ENCODE measurements at places on chromosomes 3 and 15.
A peak's percentile ranks its signal among the peaks of the same experiment; 100 is the strongest.

DNA sequence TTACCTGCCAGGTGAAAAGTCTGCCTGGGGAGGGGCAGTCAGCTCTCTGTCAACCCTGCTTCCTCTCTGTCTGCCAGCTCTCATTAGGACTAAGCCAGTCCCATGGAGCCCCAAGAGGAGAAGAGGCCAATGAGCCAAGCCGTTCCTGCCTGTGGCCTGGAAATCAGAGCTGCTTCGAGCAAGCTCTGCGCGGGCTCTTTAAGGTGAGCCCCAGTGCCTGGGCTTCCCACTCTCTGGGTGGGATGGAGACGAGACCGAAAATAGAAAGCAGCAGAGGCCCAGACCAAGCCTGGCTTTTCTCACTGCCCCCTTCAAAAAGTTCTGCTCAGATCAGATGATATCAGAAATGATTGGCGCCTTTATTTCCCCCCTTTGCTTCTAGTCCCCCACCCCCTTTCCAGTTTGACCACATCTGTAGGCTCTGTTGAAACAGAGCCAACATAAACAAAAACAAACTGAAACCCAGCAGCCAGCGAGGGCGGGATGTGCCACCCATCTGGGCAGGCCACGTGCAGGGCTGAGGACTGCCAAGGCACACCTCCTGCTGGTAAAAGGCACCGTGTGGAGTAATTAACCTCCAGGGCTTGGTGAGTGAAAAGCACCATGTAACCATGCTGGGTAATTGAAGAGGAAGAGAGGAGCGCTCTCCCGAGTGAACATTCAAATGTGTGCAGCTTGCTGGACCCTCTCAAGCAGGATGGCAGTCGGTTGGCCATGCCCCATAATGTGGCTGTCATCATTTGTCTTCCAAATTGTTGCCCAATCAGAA, 471.0 kb upstream of the PROK2 start:
- no peak for ATAC-seq

DNA sequence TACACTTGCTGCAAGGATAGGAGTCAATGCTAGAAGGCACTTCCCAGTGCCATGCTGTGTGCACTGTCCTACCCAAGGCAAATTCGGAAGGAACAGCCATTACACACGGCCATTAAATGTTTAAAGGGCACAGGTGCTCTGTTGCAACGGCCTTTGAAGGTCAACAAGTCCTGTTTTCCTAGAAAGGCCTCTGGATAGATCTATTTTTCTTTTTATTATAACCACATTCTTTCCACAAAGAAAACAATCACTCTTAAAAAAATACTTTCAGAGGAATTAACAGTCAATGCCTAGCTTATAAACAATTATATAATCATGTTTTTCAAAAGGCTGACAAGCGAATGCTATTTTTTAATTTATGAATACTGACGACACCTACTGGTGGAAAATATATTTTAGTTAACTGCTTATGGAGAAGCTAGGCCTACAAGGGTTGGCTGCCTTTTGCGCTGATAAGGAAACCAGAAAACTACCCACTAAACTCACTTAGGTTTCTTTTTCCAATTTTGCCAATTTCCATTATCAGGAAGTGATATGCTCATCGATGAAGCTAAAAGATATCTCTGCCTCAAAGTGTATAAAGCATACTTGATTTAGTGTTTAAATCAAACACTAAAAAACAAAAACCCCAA, 2.4 kb downstream of the ARHGEF3 start:
- ATAC-seq: no peak

DNA sequence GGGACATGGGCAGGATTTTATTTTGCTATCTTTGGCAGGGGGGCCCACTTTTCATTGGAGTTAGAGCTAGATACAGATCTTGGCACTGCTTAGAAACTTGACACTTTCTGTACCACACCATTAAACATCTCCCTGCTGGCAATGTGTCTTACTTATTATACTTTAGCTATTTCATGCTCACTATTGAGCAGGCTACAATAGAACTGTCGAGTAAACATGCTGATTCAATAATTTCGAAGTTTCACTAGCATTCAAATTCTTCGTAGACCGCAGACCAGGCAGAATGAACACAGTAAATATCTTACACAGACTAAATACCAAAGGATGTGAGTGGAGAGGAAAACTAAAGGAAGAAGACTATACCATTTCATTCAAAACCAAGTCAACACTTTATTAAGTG, 180.8 kb downstream of the UNC13C start:
- ATAC-seq: no peak

- no peak for ATAC-seq
Measured at GRCh38 chr3:126270145-126270811, 86.9 kb downstream of the KLF15 start.

DNA sequence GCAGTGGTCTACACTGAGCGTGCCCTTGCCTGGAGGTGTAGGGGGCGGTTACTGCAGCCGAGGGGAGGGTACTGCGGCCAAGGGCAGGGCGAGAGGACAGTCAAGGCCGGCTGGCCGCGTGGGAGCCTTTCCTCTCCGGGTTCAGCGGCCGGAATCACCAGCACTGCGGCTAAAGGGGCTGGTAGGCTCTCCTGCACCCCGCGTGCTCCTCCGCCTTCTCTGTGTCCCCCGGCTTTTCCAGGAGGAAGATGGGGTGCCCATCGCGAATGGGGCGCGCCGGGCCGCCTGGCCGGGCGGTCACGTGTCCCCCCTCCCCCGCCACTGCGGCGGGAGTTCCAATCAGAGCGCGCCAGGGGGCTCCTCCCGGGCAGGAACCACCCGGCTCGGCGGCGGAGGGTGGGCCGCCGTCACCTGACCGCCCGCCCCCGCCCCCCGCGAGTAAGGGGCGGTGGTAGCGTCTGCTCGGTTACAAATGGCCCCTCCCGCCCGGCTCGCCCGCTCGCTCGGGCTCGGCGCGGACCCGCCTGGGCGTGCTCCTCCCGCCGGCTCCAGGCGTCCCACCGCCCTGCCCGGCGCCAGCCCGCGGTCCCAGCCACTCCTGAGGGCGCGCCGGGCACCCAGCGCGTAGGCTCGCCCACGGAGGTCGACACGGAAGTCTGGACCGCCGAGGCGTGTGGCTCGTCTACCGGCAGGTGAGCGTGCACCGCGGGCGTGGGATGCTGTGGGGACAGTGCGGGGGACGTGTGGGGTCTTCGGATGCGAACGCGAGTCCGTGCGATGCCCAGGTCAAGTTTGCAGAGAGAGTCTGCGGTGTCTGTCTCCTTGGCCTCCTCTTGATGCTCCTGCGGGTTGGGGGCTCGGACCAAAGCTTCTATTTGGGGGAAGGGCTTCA, 242.6 kb upstream of the TOPAZ1 start:
- ATAC-seq: no peak

DNA sequence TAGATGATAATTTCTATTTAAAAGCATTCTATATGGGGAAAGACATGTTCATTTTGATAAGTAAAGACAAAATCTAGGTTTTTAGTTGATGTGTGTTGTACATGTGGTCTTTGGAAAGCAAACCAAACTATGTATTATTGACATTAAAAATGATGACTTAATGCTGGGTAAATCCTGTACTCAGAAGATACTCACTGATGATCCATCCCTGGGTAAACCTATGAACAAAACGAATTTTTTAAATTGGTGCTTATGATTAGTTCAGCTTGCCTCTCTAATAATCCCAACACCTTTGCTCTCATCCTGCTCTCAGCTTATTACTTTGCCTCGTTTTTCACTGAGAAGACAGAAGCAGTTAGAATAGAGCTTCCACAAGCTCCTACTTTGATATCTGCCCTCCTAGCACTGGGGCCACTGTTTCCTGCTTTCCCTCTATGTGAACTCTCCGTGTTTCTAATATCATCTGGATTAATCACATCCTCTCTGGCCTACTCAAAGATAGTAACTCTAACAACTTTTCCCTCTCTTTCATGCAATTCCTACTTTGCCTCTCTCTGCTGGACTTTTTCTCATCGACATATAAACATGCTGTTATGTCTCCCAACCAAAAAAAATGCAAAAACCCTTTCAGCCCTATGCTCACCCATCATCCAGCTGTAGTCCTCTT, 29.3 kb downstream of the RARRES1 start:
- no peak for ATAC-seq

- ATAC-seq: no peak
Measured at GRCh38 chr3:48855681-48856447, 8.2 kb upstream of the PRKAR2A start.

DNA sequence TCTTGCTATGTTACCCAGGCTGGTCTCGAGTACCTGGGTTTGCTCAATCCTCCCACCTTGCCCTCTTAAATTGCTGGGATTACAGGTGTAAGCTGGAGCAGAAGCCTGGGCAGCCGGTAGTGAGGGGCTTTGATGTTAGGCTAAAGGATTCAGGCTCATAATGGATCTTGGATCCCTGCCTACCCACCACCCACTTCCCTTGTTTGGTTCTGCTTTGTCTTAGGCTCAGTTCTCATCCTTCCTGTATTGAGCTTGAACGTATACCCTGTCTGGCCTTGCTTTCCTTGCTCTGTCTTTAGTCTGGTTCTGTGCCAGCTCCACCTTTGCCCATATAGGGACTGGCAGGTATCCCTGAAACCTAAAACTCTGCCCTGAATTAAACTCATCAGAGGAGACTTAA, 1.7 kb downstream of the PPCDC start:
- ATAC-seq: no peak

- ATAC-seq: no peak
Measured at GRCh38 chr15:67267440-67267839, 12.9 kb downstream of the IQCH start.

GRCh38 chr15:88695101-88695500, 56.3 kb downstream of the ISG20 start:
- no peak for ATAC-seq

DNA sequence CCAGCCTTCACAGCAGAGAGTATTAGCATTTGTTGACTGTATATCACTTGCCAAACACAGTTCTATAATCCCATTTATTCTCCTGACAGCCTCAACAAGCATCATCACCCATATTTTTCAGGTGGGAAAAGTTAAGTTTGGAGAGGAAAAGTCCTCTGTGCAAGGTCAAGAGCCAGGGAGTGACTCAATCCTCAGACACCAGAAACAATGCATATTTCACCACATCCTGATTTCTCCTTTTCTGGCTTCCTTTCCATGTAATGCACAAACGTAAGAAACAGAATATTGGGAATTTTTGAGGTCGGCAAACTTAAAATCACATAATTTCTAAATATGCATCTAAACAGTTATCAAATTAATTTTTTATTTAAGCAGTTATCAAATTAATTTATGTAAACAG, 116.0 kb upstream of the GADL1 start:
- ATAC-seq: no peak

GRCh38 chr3:15726043-15726442, 71.7 kb downstream of the ANKRD28 start:
- ATAC-seq: peak; percentile 87

DNA sequence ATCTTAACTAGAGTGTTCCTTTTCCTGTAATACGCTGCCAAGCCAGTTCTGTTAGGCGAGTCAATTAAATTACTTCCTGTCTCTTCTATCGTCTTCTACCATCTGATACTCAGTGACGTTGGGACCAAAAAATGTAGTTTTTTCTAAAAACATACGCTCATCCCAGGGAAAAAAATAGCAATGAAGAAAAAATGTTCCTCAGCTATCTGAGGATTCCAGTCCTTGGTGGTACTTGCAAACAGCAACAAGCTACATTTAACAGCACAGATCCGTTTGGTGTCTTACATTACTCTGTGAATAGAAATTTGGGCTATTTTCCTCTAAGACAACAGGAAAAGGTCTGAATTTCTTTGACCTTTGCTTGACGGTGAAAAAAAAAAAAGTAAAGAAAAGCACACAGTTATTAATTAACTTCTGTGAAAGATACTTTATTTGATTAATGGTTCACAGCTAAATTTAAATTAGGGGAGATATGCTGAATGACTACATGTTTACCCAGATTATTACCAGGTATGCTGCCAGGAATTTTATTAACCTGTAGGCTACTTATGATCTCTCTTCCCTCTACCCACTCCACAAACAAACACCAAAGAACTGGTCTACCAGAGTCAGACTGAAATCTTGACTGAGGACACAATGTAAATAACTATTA, 254.4 kb upstream of the ZPLD1 start:
- ATAC-seq: no peak

- ATAC-seq: no peak
Measured at GRCh38 chr3:64399205-64399800, 174.0 kb upstream of the PRICKLE2 start.

DNA sequence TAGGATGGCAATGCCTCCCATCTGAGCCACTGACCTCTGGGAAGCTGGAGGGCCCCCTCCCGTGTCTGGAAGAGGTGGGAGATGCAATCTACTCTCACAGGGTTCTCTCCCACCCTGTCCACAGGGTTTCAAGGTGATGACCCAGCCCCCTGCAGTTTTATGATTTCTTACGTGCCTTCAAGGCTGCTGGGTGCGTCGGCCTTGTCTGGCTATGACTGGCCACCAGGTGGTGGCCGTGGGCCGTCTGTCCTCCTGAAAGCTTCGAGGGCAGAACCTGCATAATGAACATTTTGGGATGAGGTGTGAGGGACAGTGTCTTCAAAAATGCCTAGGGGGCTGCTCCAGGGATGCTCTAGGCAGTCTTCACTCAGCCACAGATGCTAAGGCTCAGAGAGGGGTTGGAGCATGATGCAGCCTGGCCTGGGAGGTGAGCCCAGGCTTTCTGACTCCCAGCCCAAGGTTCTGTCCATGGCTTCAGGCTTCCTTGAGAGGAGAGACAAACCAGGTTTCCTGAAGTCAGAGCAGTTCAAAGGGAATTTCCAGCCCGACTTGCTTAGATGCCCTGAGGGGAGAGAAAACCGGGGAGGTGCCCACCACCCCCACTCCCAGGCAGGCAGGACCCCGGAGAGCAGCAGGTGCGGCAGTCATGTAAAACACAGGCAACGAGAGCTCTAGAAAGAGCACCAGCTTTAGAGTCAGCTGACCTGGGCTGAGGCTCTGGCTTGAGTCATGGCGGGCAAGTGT, 18.7 kb downstream of the ISG20 start:
- ATAC-seq: peak; percentile 29

DNA sequence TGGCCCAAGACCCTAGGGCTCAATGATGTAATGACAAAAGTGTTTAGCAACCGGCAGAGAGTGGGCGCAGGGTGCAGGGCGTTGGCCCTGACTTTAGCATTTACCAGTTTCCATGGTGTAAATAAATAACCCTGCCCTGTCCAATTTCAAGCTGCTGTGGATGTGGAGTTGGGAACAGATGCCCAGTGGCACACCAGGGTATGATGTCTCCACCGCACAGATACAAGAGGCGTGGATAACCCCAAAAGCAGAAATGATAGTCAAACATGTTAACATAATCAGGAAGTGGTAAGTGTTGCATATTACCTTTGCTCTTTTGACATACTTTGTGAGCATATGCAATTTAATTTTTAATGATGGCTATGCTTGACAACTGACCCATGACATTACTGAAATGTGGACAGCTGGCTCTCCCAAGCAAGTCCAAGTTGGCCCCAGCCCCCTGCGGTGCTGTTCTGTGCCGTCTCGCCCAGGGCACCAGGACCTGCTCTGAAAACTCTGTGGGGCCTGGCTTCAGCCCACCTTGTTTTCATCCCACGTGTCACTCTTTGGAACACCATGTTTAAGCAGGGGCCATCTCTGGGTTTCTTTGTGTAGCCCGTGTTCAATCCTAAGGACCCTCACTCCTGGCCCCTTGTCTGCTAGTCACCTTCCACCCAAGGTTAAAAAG, 10.8 kb upstream of the ANPEP start:
- ATAC-seq: no peak
